Cardiac fibroblast (primary cell): ENCODE measurements at places on chromosomes 2 and 18.

DNA sequence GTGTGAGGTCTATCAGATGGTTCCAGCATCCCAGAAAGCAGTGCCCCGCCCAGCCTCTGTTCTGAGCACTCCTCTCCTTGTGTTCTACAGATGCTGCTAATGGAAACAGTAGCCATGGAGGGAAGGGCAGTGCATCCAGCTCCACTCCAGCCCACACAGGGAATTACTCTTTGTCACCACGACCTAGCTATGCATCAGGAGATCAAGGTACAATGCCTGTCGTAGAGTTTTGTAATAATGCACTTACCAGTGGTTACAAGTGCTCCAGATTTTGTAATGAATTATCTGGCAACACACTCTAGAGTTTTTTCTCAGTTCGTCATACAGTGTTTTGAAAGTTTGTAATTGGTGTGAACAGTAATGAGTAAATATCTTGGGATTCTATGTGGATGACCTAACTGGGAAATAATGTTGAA lies 161.1 kb downstream of the ESCO1 start:
- peak; percentile 74 for DNase-seq

GRCh38 chr2:109690457-109690821 lies 76.3 kb downstream of the SOWAHC start:
- no peak for DNase-seq

GRCh38 chr2:105746177-105747080 lies 1.7 kb downstream of the NCK2 start:
- no peak for DNase-seq

GRCh38 chr2:162343492-162343823 lies 474 bp upstream of the GCA start:
- no peak for DNase-seq

DNA sequence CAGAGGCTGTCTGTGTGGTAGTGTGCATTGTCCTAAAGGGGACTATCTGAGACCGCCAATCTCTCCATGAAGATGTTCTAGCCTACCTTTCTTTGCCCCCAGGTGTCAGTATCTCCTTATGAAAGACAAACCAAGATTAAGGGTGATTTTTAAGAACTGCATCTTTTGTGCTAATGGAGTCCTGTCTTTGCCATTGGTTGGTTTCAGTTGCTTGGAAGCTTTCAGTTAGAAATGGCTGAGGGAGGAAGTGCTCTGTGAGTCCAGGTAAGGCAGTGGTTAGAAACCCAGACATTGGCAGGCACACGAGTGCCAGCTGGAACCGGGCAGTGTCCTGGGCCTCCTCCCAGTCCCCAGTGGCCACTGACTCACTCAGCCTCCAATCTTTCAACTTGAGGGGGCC lies 111.3 kb downstream of the DOCK10 start:
- DNase-seq = no peak

DNA sequence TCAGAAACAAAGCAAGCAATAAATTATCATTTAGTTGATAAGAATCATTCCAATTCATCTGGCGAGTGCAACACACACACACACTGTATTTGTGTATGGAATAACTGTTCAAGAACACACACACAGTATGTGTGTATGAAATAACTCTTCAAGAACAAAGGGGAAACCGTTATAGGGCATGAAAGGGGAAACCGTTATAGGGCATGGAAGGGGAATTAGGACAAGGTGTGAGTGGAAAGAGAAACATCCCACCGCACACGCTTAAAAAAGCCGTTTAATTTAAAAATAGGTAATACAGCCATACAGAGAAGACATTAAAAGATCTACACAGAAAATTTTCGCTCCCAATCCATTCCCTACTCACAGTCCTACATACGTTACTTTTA lies 607 bp upstream of the TSN start:
- DNase-seq = no peak

DNA sequence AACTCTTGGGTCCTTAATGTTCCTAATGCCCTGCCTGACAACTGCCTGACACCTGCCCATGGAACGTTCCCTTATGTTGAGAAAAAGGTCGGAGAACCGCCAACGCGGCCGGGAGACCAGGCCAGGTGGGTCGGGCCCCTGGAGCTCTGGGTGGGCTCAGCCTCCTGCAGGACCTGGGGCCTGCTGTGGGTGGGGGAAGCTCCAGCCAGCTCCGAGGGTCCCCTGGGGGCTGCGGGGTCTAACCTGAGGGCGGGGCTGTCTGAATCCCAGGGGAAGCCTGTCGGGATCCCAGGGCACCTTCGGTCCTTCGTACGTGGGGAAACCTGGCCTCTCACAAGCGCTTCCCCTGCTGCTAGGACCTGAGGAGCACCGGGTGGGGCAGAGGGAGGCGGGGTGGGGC lies 296.0 kb downstream of the NDUFA10 start:
- DNase-seq = no peak

DNA sequence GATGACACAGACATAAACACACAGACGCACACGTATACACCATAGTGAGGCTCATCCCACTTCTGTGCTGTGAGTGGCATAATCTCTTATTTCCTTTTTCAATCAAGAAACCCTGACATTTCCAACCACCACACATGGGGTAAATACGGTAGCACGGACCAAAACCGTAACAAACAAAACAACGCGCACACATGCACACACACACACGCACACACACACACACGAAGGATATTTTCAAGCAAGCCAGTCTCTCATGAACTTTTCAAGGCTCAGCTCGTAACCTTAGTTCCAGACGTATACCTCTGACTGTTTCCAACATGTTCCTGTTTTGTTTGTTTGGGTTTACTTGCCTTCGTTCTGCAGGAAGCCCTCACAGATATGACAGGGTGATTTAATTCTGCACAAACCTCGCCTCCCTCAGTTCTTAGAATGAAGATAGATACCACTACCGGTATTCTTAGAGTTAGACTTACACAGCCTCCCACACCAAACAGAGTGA lies 119.8 kb downstream of the BCL2 start:
- DNase-seq = no peak

DNA sequence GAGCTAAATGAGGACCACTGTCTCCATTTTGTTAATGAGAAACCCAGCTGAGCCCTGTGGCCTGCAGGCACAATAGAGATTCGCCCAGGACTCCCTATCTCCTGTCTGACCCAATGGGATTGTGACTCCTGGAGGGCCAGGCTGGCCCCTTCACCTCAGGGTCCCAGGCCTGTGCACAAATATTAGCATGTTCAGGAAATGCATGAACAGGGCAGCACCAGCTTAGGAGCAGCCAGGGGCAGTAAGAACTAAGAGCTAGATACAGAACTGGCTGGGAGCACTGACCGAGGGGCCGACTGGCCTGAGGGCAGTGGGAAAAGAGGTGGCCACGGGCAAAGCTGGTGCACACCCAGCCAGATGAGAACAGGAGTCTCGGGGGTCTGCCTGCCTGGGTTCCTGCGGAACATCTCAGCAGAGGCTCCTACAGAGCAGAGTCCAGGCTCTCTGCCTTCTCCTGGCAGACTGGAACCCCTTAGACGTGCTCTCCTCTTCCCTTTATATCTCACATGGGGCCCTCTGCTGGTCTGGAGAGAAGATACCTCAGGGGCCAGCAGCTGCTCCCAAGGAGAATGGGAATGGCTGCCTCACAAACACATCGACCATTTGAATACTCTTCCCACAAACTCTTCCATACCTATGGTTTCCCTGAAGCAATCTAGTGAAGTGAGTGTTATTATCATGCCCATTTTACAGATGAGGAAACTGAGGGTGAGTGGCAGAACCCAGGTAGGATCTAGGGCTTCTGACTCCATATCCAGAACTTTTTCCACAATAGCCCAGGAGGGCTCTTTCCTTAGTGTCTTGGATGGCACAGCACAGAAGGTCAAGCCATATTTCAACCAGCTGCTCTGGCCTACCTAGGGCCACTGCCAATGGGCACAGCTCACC lies 77.6 kb upstream of the OTOF start:
- peak; percentile 11 for DNase-seq

DNA sequence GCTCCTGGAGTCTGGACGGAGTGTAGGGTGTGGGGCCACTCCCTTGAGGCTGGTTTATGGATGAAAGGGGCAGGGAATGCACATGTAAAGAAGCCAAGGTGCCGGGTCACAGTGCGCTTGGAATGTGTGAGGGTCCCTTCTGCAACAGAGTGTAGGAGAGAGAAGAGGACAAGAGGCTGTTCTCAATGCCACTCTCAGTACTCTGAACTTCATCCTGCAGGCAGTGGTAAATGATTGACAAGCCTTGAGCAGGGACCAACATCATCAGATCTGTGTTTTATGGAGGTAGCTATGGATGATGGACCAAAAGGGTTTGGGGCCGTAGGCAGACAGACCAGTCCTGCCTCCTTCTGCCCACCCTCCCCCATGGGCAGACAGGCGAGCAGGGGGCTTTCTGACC lies 7.2 kb upstream of the ALKAL2 start:
- no peak for DNase-seq

GRCh38 chr2:139465789-139466188 lies 685.6 kb upstream of the NXPH2 start:
- no peak for DNase-seq

DNA sequence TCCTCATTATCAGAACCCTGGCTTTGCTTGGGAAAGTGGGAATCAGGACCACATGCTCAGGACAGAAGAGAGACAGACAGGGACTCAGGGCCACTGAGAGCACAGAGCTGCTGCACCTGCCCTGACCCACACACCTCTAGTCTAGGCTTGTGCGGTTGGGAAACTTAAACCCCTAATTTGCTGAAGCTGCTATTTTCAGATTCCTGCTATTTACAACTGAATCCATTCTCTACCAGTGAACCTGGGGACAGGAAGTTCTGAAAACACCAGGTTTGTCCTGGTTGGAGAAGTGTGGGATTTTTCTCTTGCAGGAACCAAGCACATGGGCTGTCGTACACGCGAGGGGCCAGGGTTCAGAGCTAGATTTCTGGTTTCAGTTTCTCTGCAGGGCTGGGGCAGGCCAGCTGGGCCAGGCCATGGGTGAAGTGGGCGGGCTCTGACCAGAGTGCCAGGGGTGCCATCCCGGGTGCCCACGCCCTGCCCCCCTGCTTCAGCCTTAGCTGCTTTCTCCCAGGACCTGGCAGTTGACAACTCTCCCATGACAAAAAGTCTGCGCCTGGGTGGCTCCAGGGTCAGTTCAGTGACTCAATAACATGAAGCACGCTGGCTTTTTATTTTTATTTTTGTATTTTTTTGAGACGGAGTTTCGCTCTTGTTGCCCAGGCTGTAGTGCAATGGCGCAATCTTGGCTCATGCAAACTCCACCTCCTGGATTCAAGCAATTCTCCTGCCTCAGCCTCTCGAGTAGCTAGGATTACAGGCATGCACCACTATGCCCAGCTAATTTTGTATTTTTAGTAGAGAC lies 51.3 kb upstream of the SLC1A4 start:
- DNase-seq = no peak
